ENCODE measurements at places on chromosomes 4 and X. TPM values are rescaled to one million over a fixed set of nuclear protein-coding genes. Genes with fewer than 3 reads are reported as not detected.

- no peak for DNase-seq
Measured at GRCh38 chrX:142250502-142250901, 45.4 kb upstream of the MAGEC2 start.

- DNase-seq = no peak
Measured at GRCh38 chr4:145298885-145299284, 118.5 kb upstream of the OTUD4 start.

GRCh38 chr4:60805500-60806313 lies 394.4 kb upstream of the ADGRL3 start:
- DNase-seq = no peak

Gene NPY2R
- not detected for total RNA-seq

- DNase-seq = no peak
Measured at GRCh38 chr4:169205744-169206080, 65.0 kb downstream of the SH3RF1 start.

- DNase-seq = peak; percentile 62
Measured at GRCh38 chr4:67198727-67199126, 346.6 kb downstream of the CENPC start.

DNA sequence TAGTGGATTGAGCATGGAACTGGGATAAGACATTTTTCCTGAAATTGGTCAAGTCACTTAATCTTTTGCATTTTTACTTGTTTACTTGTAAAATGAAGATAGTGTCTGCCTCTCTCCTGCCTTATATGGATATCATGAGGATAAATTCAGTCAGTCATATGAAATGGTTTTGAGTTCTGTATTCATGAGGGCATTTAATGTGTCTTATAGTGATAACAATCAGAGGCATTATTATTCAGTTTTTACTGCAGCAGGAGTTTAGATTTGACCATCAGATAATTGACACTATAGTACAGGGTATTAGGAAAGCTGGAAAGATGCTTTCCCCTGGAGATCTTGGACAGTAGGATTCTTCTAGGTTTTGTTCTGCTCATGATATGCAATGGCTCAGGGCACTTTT lies 26.0 kb downstream of the NPNT start:
- no peak for DNase-seq

Gene PPID
- total RNA-seq = 40.1 TPM

Gene NDP
- total RNA-seq = 29.2 TPM

GRCh38 chr4:148056879-148057278 lies 325.0 kb downstream of the ARHGAP10 start:
- peak; percentile 70 for DNase-seq

DNA sequence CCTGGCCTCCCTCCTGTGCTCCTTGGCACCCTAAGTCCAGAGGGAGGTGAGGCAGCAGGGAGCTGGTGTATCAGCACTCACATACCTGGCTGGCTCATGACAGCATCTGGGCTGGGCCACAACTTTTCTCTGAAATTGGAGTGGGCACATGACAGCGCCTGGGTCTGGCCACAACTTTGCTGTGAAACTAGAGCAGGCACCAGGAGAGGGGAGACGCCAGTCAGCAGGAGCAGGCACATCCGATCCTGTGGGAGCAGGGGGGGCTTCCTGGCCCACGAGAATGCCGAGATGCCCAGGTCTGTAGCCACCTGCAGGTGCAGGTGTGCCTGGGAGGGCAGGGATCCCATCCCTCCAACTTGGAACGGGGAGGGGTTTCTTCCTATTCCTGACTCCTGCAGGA lies 69.7 kb upstream of the PPP3CA start:
- DNase-seq = no peak

DNA sequence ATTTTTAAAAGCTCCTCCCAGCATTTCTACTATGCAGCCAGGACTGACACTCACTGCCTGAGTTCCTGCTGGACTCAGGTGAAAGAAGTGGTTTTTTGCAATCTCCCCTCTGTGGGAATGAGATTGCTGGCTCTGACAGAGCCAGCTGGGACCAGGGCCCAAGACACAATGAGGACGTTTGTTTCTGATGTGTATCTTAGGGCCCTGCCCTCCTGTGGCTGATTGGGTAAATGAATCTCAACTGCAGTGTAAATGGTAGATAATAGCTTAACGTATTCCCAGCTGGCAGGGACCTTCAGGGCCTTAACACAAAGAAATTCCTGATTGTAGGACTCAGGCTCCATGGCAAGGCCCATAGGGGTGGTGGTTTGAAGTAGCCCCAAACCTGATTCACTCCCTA lies 85.8 kb upstream of the PRPS1 start:
- DNase-seq = peak; percentile 44

Gene NDST4
- 0.12 TPM for total RNA-seq

GRCh38 chrX:22237479-22237878 lies 35.2 kb upstream of the CBLL2 start:
- DNase-seq = no peak

GRCh38 chr4:113584407-113585150 lies 177.0 kb downstream of the CAMK2D start:
- DNase-seq = peak; percentile 64

GRCh38 chr4:57065730-57066482 lies 44.3 kb downstream of the IGFBP7 start:
- DNase-seq = peak; percentile 62

- DNase-seq = no peak
Measured at GRCh38 chr4:20698820-20699219, 1.4 kb upstream of the PACRGL start.

All from M059J (cell line).